Stimulated activated CD4-positive, alpha-beta T cell treated with anti-CD3 and anti-CD28 coated beads, Interleukin-15, amount 100 ng/mL, for 1 hour (primary cell): ENCODE measurements at places on chromosomes 11 and 22.
A peak's percentile ranks its signal among the peaks of the same experiment; 100 is the strongest.

- peak; percentile 19 for DNase-seq
Observed at GRCh38 chr11:61752117-61752924, at the start of gene MYRF. MYRF (plus strand) TSS chr11:61752636; CDS start chr11:61752745, 109 bp downstream.

GRCh38 chr11:1234771-1235305 is 12.0 kb downstream of the MUC5B start:
- DNase-seq: no peak

DNA sequence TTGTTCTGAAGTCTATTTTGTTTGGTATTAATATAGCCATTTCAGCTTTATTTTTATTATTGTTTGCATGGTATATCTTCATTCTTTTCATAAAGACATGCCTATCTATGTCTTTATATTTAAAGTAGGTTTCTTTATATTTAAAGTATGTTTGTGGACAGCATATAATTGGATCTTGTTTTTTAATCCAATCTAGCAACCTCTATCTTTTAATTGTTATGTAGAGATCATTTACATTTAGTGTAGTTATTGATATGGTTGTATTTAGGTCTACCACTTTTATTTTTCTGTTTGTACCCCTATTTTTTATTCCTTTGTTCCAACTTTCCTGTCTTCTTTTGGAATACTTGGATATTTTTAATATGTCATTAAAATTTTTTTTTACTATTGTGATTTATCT is 13.8 kb downstream of the TPBGL start:
- DNase-seq: no peak

- no peak for DNase-seq
Observed at GRCh38 chr11:132114185-132114584, 743.8 kb downstream of the NTM start.

- no peak for DNase-seq
Observed at GRCh38 chr11:85316967-85317366, 310.2 kb downstream of the DLG2 start.

- no peak for DNase-seq
Observed at GRCh38 chr11:122665861-122666260, 10.3 kb downstream of the UBASH3B start.

DNA sequence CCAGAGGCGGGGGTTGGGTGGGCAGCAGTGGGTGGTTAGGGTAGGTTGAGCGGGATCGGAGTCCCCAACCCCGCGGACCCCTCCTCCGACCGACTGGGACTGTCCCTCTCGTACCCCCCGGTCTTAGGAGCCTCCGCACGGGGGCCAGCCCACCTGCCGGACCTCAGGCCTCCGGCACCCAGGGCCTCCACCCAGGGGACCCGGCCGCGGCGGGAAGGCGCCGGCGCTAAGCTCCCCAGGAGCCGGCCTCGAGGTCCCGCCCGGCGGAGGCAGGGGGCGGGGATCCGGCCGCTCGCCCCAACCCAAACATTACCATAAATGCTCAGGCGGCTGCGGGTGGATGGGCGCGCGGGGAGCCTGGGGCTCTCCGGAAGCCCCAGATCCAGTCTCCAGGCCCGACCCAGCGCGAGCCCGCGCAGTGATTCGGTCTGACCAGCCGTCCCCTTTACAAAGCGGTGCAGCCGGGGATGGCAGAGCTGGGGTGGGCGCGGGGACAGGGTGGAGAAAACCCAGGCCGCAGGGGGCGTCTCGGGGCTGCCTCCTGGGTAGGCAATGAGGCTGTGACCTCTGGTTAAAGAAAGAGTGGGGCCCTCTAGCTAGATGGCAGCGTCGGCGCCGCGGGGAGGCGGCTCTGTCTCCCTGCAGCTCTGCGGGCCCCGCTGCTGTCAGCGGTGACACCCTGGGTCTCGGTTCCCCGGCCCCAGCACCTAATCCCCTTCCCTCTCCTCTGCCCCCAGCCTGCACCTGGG is 4.0 kb upstream of the MCAM start:
- no peak for DNase-seq

DNA sequence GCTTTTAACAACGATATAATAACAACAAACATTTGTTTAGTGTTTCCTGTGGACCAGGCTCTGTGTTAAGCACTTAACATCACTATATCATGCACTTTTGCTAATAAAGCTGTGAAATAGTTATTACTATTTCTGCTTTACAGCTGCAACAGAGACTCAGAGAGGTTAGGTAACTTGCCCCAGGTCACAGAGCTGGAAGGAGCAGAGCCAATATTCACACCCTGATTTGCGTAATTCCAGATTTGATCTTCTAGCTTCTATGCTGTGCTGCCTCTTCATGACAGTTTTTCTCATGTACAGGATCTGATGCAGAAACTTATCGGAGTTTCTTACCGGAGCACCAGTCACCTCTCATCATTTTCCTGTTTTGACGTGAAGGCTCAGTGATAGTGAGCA is 33.6 kb upstream of the EHF start:
- no peak for DNase-seq
